ENCODE measurements at places on chromosomes 2 and 18. TPM values are rescaled to one million over a fixed set of nuclear protein-coding genes. Genes with fewer than 3 reads are reported as not detected.

The EVA1A gene
- total RNA-seq, result not detected

DNA sequence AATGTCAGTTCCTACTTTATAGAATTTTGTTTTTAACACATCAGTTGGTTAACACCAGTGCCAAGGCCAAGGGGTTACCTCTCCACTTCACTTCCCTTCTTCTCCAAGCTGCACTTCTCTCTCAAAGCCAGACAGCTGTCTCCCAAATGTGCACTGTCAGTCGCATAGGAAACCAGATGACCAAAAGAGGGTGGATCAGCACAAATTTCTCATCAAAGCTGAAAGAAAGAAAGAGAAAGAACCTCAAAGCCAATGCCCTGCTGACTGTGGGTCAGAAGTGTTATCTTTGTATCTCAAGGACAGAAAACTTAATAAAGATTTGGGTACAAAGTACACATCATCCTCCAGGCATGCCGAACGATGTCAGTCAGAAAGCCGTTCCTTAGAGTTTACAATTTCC is 32.2 kb downstream of the SPATS2L start:
- DNase-seq, result no peak

DNA sequence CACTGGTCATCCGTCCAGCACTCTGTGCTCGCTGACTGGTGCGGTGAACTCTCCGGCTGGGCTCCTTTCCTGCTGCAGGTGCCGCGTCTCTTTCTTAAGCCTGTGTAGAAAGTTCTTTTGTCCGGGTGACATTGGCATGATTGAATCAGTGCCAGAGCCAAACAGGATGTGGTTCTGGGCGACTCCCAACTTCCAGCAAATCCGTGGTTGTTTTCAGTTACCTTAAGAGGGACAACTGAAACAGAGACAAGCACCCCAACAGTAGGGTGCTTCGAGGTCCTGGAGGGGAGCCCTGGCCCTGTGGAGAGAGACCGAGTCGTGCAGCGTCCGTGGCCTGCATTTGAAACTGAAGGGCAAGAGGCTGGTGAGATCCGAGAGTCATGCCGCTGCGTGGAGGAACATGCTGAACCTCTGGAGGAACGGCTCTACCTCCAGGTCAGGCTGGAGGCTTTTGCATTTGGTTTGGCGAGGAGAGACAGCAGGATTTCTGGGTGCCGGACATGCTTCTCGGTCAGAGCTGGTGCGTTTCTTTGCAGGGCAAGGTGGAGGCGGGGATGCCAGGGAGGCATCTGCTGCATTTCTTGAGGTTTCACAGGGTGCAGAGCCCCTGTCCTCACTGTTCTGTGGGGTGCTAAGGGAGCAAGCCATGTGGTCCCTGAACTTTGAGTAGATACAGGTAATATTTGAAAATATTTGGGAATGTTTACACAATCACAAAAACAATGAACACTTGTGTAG is 26.8 kb downstream of the SH3BP4 start:
- no peak for DNase-seq

DNA sequence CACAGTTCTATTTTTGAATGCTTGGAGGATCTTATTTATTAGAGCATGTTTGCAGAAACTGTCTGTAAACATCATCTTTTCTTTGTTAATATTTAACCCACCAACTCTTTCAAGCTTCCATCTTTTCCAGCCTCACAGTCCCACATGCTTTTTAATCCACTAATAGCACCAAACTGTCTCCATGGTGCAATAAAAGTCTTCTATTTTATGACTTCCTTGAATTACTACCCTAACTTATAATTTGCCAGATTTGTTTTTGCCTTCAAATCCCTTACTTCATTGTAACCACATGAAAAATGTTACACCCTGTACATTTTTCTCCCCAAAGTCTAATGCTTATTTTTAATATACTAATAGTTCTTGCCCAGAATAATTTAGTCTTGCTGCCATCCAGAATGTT is 792.6 kb downstream of the PLCL1 start:
- no peak for DNase-seq

DNA sequence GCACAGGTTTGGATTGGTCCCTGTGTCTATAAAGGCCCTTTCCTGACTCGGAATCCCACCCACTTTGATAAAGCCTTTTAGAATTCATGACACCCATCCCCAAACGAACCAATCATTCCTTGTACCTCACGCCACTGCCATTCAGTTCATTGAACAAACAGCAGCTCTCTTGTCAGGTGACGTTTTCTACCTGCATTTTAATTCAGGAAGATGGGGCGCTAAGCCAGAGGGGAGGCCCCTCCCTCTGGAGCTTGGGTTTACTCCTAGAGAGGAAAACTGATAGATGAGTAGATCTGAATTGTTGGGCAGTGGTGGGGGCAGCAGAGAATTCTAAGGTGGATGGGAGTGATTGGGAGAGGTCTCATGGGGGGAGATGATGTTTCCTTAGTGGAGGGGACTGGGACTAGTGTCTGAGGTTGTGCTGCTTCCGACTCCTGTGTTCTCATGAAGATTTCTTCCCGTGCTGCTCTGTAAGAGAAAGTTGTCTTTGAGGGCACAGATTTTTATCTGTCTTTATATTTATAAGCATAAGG is 9.6 kb downstream of the RRM2 start:
- DNase-seq, result no peak

DNA sequence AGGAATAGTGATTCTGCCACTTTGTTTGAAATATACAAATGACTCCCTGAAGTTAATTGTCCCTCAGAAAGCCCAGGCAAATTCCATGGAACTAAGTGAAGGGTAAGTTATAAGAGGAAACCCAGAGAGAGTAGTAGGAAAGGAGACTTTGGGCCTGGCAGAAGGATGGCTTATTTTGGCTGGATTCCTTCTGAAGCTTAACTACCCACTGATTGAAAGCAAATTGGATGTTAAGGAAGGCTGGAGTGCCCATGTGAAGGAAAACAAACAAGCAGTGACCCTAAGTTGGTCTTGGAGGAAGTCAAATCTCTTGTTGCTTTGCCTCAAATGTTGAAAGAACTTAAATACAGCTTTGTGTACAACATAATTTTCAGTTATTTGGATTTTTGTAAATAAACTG is 1106.4 kb upstream of the ZEB2 start:
- no peak for DNase-seq

DNA sequence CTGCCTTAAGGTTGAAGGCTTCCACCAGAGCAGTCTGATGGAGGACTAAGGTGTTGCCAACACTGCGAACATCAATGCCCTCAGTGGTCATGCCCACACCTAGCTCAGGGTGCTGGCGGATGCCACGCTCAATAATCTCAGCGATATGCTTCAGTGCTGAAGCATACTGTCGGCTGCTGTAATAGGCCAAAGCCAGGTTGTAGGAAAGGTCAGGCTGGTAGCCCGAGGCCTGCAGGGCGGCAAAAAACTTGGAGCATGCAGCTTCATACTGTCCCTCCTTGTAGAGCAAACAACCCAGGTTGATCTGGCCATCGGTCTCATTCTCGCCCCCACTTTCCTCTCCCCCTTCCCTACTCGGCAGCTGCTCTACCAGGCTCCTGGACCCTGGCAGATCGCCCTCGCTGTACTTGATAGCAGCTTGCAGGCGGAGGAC is 159.4 kb downstream of the AGPS start:
- DNase-seq, result no peak

GRCh38 chr2:204681412-204681811 is 136.1 kb downstream of the PARD3B start:
- no peak for DNase-seq

- DNase-seq, result no peak
Observed at GRCh38 chr2:172445851-172446250, 18.5 kb downstream of the ITGA6 start.

DNA sequence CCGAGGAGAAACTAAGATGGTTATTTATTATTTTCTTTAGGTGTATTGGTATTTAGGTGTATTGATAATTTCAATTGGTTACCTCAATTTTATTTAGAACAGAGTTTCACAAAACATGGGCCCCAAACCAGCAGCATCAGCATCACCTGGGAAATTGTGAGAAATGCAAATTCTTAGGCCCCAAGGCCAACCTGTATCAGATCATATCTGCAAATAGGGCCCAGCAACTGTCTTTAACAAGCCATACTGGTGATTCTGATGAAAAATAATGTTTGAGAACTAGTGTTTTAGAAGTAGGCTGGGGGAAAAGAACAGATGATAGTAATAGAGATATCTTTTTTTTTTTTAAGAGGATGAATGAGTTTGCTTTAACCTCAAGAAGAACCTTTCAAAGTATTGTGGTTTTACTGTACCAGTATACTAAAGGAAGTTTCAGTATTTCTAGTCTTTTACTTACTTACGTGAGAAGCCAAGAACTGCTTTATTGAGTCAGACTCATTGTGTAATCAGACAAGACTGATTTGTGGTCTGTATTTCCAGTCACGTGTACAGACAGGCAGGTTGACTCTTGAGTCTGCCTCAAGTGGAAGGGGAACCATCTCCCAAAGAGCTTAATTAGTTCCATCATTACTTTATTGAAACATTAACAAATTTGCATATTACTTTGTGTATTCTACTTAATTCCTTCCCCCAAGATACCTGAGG is 60.4 kb upstream of the GAREM1 start:
- no peak for DNase-seq

- no peak for DNase-seq
Observed at GRCh38 chr2:100812116-100812515, 7.8 kb upstream of the NPAS2 start.

GRCh38 chr2:19538411-19538963 is 180.1 kb upstream of the OSR1 start:
- DNase-seq, result no peak

Measured in thoracic aorta (tissue), 2 donors.